ENCODE measurements at places on chromosomes 2 and 18.

- DNase-seq, result no peak
Observed at GRCh38 chr2:34747643-34748042, 1148.5 kb upstream of the FAM98A start.

GRCh38 chr2:237201461-237202287, 116.0 kb downstream of the COPS8 start:
- no peak for DNase-seq

- no peak for DNase-seq
Observed at GRCh38 chr2:29241955-29242565, 126.8 kb downstream of the CLIP4 start.

- no peak for DNase-seq
Observed at GRCh38 chr2:109452318-109453305, 161.2 kb downstream of the SEPTIN10 start.

- DNase-seq, result no peak
Observed at GRCh38 chr18:23353459-23353858, 99.6 kb upstream of the RIOK3 start.

GRCh38 chr2:38671303-38671702, 5.4 kb downstream of the GALM start:
- no peak for DNase-seq

GRCh38 chr18:32804134-32804888, 31.5 kb upstream of the KLHL14 start:
- DNase-seq, result no peak

- DNase-seq, result no peak
Observed at GRCh38 chr2:61995065-61995464, 89.6 kb downstream of the COMMD1 start.

- no peak for DNase-seq
Observed at GRCh38 chr2:45896311-45896710, 244.8 kb downstream of the PRKCE start.

DNA sequence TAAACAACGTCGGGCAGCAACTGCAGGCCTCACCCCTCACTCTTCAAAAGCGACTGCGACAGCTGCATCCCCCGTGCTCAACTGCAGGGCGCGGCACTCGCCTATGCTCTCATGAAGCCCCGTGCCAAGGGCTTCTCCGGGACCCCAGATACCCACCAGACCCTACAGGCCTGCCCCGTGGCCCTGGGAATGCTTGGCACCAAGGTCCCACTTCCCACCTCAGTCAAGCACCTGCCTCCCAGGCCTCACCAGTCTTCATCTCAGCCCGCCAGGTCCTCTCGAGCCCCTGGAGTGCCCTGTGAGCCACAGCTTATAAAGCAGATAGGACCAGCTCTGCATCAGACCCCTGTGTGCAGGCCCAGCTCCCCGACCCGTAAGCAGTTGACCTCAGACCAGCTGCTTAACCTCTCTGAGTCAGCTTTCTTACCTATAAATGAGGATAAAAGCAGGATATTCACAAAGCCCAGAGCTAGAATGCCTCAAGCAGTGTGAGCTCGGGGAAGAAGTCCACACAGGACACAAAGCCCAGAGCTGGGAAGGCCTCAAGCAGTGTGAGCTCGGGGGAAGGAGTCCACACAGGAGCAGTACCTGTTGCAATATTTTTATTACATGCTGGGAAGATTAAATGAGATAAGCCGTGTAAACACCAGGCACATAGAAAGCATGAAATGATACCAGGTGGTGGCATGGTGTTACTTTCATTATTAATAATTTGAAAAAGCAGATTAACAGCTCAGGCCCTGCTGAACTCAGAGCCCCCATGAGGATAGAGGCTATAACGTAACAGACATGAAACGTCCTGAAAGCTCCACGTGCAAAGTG, 96.9 kb downstream of the HDAC4 start:
- DNase-seq, result no peak

- DNase-seq, result peak; percentile 12
Observed at GRCh38 chr2:108194409-108195132, 45.2 kb upstream of the SULT1C3 start.

- no peak for DNase-seq
Observed at GRCh38 chr2:129068543-129068942, 749.9 kb upstream of the HS6ST1 start.

DNA sequence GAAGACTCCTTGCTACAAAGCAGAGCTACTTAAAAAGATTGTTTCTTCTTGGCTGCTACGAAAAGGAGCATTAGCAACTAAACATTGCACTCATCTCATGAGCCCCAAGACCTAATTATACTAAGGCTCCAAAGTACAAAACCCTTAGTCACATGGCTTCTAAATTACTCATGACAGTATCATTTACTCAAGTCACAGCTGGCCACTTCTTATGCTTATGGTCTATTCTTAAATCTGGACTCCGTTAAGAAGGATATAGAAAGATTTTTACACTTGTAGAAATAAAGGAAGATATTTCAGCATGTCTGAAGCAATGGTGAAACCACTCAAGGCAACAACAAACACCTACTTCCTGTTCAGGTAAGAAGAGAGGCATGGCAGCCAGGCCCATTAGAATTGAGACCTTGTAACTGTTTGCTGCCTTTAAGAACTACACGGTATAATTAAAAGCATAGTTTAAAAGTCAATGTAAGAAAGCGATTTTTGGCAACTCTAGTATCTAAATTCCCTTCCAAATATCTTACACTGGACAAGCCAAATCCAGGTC, 12.7 kb downstream of the ANKRD44 start:
- DNase-seq, result no peak

- DNase-seq, result no peak
Observed at GRCh38 chr2:231489990-231490389, 25.7 kb upstream of the NCL start.

- DNase-seq, result no peak
Observed at GRCh38 chr2:47198985-47199451, 43.9 kb upstream of the STPG4 start.

GRCh38 chr18:78875016-78875777, 104.4 kb upstream of the SALL3 start:
- no peak for DNase-seq

- no peak for DNase-seq
Observed at GRCh38 chr2:129722306-129723019, 257.0 kb upstream of the RAB6C start.

DNA sequence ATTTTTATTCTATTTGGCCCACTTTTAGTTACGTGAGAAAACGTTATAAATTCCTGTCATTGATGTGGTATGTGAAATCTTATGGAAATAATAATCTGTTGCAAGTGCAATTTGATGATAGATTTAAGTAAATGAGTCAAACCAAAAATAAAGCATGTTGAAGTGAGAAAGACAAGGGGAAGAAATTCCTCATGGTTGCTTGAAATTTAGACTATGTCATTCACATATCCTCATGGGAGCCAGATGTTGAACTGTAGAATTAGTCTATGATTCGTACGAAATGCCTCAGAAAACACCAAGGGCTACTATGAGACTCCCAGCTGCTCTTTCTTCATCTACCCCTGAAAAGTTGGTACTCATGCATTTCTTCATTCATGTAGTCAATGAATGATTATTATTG, 55.7 kb downstream of the KLHL14 start:
- no peak for DNase-seq

DNA sequence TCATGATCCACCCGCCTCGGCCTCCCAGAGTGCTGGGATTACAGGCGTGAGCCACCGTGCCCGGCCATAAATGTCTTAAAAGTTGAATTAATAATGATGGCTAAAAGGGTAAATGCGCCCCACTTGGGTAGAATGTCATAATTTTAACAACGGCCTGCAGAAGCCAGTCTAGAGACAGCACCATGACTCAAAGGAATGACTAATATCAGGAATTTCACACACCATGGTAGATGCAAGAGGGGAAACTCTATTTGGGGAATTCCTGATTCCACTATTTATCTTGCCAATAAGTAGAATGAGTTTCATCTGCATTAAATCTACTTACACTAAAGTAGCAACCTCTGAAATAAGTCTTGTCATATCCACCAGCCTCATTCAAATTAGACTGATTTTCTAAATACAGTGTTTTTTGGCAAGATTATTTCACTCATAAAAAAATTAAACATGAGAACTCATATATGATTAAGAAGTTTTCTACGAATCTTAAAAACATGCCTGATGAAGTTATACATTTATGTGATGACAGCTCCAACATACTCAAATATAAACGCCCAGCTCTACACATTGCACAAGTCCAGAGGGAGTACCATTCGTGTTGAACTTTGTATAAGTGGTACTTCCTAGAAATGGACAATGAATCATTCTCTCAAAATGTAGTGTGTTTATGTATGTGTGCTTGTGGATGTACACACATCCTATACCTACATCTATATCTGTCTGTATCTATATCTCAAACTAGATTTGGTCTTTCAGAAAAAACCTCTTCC, 309.7 kb downstream of the IRS1 start:
- no peak for DNase-seq

DNA sequence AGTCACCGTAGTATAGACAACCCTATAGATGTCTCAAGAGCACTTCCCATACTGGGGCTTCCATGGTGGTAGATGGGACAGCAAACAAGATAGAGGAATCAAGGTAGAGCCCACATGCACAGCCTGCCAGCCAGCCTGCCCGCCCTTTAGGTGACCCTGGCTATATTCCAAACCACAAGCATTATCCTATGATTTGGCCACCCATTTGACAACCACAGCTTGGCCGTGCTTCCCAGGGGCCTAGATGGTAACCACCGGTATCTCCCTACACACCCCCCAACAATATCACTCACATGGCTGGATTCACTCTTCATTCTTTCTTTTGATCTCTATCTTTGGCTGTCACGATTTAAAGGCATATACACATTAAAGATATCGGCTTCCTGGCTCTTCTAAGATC, 85.3 kb downstream of the CDK15 start:
- no peak for DNase-seq

DNA sequence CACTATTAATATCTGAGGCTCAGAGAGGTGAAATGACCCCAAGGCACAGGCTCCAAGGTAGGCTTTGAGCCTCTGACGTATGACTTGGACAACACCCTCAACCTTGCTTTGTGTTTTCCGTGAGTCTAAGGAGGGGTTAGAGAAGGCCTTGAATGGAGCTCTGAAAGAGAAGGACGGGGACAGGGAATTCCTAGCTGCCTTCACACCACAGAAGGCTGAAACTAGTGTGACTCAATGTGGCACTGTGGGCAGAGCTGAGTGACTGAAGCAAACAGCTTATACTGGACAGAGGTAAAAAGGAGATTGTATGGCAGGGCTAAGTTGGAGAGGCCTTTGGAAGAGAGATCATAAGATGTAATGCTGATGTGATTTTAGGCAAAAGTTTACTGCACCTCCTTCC, 3.5 kb upstream of the NCK2 start:
- no peak for DNase-seq

DNA sequence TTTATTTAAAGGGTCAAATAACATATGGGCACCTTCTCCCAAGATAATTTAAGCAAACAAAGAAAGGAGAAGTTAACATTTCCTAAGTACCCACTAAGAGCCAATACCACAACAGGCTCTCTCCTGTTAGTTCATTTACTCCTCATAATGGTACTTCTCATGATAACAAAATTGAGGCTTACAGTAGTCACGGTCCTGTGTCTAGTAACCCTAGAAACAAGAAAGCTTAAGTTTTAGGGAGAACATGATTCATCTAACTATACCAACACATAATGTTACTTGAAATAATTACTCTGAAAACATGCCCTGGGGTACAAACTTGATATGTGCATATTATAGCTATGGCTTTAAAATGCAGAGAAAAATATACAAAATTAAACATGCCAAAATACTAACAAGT, 19.8 kb downstream of the IWS1 start:
- no peak for DNase-seq

- DNase-seq, result no peak
Observed at GRCh38 chr18:51188024-51188701, 9.3 kb downstream of the MEX3C start.

- no peak for DNase-seq
Observed at GRCh38 chr2:164839914-164840457, 1.6 kb downstream of the COBLL1 start.

DNA sequence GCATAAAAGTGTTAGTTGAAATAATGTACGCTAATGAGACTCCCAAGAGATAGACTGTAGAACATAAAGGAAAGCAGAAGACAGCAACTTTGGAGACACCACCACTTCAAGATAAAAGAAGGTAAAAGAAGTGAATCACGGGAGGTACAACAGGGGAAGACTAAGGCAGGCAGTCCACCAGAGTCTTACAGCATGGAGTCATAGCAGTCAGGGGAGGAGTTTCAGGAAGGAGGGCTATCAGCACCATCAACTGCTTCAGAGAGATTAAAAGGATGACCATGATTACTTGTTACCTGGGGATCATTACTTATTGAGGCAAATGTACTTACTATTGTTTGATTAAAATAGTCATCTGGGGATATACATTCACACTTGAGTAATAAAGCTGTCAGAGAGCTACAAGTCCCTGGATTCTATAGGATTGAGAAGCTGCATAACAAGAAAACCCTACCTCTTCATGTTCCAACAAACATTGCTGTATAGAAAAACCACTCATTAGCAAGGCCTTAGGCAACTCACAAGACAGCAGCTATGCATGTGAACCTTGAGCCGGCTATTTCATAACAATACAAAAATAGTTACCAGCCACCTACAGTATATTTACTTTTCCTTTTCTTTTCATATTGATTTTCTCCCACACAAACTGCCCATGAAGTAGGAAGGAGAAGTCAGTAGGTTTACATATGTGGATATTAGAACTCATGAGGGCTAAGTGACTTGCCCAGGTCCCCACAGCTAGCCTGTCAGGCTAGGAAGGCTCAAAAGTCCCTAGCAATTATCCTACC, 101.7 kb downstream of the PDE11A start:
- no peak for DNase-seq

DNA sequence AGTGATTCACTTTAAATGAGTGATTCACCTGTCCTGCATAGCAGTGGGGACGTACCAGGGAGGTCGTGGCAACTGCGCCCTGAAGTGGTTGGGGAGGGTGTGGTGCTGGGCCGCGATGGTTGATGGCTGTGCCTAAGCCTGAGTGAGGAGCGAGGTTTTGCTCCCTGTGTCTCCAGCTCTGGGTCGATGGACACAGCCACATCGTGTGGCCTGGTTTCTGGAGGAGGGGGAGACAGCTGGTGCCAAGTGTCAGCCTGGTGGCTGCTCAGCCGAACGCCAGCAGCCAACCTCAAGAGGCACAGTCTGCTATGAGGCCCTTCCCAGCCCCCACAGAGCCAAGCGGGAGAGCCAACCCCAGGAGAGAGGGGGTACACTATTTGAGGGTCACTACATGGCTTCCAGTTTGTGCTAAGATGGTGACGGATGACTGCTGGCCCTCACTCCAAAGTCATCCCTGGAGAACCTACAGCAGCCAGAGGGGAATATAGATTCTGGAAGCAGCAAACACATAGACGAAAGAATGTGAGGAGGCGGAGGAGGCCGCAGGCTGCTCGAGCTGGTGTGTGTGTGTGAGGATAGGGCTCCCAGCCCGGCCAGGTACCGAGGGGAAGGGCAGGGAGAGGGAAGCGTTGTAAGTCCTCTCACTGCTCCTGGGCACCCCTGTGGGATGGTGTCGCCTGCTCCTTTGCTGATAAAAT, 58.6 kb upstream of the OTOF start:
- DNase-seq, result no peak

GRCh38 chr2:161134547-161135518, 25.4 kb upstream of the TANK start:
- DNase-seq, result no peak
